ENCODE measurements at places on chromosomes 13 and 19.

- DNase-seq: no peak
These were observed 26.3 kb downstream of the ONECUT3 start for GRCh38 chr19:1779574-1779973.

- no peak for DNase-seq
These were observed 17.3 kb downstream of the MPND start for GRCh38 chr19:4360641-4361151.

- DNase-seq: no peak
These were observed 39.6 kb downstream of the STK24 start for GRCh38 chr13:98537306-98537705.

DNA sequence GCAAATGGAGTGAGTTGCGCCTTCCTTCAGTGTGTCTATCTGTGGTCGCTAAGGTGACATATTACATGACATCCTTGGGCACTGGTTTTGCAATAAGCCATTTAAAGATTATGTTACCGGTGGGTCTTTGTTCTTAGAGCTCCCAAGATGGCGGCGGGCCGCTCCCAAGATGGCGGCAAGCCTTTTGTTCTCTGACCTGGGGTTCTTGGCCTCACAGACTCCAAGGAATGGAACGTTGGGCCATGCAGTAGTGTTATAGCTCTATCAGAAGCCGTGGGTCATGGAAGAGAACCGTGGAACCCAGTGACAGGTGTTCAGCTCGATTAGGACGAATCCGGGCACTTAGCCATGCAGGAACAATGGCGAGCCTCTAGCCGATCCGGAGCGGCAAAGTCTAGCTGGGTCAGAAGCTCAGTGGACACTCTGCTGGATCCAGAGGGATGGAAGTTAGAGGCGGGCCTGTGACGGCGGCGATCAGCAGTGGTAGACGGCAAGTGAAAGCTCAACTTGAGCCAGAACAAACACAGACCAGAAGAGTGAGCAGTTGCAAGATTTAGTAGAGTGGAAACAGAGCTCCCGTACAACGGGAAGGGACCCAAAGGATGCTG is 188.6 kb downstream of the TEX29 start:
- no peak for DNase-seq

- DNase-seq: peak; percentile 94
These were observed 24.9 kb upstream of the HNRNPA1L2 start for GRCh38 chr13:52617070-52618060.

GRCh38 chr19:48489608-48490216 is 20.5 kb downstream of the CYTH2 start:
- no peak for DNase-seq

DNA sequence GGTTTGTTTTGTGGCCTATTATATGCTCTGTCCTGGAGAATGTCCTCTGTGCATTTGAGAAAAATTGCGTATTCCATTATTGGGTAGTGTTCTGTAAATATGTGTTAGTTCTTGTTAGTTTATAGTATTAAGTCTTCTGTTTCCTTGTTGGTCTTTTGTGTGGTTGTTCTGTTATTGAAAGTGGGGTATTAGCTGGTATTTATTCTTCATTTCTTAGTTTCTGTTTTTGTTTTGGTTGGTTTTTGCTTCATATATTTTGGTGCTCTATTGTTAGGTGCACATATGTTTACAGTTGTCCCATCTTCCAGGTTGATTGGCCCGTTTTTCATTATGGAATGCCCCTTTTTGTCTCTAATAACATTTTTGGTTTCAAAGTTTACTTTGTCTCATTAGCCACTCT is 77.3 kb downstream of the DNAJC15 start:
- DNase-seq: no peak

DNA sequence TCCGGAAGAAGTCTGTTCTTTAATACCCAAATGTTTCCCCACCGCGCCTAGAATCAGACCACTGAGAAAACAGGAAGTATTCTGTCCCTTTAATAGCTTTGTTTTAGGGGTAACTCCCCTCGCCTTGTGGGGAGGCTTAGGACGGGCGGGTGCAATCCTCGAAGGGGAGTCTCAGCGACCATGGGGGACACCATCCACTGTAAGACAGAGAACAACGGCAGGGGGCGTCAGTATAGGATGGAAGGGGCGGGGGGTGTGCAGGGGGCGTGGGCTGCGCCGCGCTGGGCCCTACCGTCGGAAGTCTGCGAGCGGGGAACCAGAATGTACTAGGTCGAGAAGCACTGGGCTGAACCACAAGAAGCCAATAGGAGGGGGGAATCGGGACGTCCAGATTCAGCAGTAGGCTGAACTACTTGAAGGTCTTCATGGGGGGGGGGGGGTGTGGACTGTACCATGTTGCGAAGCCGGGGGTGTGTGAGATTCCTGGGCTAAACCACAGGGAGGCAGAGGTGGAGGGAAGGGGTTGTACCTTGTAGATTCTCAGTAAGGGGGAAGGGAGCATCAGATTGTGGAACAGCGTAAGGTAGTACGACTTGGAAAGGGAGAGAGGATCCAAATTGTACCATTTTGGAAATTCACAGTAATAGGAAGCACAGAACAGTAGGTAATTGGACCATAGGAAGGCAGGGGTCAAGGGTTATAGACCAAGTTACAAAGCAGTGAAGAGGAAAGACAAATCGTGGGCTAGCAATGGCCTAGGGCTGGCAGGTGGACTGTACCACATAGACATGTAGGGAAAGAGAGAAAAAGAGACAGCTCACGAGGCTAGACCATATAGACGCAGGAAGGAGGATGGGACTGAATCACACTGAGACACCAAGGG is 1.0 kb upstream of the DBP start:
- peak; percentile 88 for DNase-seq

DNA sequence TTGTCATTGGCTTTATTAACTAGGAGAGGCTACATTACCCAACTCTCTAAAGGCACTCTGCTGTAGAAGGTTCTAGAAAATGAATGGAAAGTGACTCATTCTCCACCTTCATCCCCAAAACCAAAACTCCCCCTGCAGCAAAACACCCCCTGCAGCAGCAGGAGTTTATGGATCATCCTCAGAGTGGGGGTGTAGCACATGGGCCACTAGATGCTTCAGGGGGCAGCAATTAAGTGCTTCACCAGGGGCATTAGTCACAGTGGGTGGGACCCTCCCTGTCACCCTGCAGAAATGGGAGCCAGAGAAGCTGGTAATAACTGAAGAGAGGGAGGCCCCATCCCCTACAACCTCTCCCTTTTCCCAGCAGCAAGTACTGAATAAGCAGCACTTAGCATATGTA is 64.5 kb upstream of the MED4 start:
- DNase-seq: no peak

GRCh38 chr19:41810301-41810700 is 13.9 kb downstream of the CEACAM3 start:
- no peak for DNase-seq

- DNase-seq: no peak
These were observed 403 bp upstream of the SIAH3 start for GRCh38 chr13:45851956-45852355.

DNA sequence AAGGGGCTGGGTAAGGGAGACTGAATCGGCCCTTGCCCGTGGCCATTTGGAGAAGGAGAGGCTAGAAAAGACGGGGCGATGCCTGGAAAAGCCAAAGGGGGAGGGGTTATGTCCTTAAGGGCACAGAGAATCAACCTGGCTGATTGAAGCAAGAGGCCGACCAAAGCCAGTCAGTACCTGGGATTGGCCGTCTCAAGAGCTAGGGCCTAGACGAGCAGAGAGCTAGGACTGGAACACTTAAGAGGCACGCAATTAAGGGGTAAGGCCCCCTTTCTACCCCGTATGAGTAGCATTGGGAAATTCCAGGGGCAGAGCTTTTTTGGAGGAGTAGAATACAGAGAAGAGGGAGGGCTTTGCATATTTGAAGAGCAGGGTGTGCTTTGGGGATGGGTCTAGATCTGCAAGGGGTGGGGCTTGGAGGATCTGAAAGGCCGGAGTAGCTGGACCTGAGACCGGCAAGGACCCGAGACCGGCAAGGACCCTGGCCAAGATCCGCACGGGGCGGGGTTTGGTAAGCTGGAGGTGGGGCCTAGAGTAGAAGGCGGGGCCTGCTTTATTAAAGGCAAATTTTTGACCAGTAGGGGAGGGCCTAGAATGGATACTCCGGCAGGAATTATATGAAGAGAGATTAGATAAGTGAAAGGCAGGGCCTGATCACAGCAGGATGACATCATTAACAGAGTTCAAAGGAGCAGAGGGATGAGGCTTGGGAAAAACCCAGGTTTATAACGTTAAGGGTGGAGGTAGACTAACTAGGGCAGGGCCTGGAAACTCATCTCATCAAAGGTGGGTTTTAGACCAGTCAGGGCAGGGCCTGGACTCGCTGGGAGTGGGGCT is 10.7 kb upstream of the CACNG6 start:
- DNase-seq: no peak

GRCh38 chr19:56838909-56839651 is 1.4 kb downstream of the PEG3 start:
- DNase-seq: peak; percentile 97

GRCh38 chr19:1074544-1075283 is 7.7 kb downstream of the ARHGAP45 start:
- peak; percentile 90 for DNase-seq

- DNase-seq: no peak
These were observed 21.4 kb downstream of the CFAP97D2 start for GRCh38 chr13:114200399-114200911.

DNA sequence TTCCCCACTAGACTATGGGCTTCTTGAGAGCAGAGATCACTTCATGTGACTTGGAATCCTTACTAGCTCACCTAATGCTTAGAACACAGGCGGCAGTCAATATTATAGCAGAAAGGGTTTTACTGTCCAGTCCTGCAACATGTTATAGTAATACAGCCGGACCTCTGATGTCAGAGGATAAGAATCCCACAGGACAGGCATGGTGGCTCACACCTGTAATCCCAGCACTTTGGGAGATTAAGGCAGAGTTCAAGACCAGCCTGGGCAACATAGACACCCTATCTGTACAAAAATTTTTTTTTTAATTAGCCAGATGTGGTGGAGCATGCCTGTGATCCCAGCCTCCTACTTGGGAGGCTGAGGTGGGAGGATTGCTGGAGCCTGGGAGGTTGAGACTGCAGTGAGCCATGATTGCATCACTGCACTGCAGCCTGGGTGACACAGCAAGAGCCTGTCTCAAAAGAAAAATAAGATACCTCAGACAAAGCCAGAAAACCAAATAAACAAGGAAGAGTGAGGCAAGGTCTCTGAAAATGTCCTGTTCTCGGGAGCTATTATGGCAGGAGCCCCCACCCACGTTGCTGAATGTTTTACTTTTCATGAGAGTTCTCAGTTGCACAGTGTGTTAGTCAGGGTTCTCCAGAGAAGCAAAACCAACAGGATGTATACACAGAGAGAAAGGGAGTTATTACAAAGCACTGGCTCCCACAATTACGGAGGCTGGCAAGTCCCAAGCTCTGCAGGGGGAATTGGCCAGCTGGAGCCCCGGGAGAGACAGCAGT is 100.8 kb downstream of the UBL3 start:
- no peak for DNase-seq

Measured in HL-60 (cell line).